NCI-H69 (cell line): ENCODE measurements at places on chromosomes 6 and 20.

GRCh38 chr20:38023181-38024001, 9.9 kb downstream of the TTI1 start:
- no peak for DNase-seq

DNA sequence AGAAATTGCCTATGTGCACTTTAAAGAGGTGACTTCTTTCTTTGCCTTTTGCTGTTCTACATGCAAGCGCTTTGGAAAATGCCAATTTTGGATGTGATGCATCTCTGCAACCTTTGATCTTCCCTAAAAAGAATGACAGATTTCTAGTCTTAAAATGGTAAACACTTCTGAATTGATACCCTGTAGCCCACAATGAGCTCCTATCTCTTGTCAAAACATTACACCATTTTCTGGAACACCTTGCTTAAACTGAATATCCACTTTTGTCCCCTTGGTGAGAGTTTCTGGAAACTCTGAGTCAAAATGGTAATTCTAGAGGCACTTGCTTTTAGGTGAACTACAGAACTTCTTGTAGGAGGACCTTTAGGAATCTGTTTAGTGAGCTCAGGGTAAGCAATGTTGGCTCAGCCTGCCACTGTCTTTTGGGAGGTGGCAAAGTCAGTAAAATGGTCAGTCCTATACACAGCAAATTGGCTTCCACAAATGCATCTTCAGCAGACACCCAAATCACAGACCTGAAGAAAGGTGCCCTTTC, 216.5 kb downstream of the SLC35F1 start:
- DNase-seq: no peak

GRCh38 chr20:60123096-60123495, 164.9 kb downstream of the CDH26 start:
- no peak for DNase-seq

DNA sequence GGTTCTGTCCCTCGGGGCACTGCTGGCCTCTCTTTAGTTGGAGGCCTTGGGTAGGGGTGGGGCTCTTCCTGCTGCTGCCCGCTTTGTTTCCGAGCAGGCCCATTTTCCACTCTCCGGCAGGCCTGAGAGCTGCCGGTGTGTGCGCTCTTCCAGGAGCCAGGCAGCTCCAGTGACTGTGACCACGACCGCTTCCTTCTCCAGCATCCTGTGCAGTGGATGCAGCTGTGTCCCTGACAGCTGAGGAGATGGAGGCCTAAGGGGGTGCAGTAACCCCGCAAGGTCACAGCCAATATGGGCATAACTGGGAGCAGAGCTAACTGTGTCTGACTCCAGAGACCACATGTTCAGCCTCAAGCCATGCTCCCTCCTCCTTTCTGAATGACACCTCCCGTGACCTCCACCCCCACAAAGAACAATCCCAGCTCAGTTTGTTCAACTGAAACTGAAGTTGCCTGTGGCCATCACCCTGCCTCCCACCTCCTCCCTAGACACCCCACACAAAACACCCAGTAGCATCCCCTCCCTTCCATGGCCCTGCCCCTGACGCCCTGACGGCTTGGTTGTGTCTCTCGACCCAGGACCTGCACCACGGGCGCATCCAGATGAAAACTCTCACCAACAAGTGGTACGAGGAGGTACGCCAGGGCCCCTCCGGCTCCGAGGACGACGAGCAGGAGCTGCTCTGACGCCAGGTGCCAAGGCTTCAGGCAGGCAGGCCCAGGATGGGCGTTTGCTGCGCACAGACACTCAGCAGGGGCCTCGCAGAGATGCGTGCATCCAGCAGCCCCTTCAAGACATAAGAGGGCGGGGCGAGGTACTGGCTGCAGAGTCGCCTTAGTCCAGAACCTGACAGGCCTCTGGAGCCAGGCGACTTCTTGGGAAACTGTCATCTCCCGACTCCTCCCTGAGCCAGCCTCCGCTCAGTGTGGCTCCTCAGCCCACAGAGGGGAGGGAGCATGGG, 27.8 kb downstream of the SPATA2 start:
- DNase-seq: no peak

- DNase-seq: no peak
Measured at GRCh38 chr6:109460161-109460829, 4.7 kb upstream of the MICAL1 start.

- no peak for DNase-seq
Measured at GRCh38 chr6:168719901-168720300, 278.9 kb downstream of the SMOC2 start.

- no peak for DNase-seq
Measured at GRCh38 chr20:31863296-31864085, 6.8 kb downstream of the DUSP15 start.

DNA sequence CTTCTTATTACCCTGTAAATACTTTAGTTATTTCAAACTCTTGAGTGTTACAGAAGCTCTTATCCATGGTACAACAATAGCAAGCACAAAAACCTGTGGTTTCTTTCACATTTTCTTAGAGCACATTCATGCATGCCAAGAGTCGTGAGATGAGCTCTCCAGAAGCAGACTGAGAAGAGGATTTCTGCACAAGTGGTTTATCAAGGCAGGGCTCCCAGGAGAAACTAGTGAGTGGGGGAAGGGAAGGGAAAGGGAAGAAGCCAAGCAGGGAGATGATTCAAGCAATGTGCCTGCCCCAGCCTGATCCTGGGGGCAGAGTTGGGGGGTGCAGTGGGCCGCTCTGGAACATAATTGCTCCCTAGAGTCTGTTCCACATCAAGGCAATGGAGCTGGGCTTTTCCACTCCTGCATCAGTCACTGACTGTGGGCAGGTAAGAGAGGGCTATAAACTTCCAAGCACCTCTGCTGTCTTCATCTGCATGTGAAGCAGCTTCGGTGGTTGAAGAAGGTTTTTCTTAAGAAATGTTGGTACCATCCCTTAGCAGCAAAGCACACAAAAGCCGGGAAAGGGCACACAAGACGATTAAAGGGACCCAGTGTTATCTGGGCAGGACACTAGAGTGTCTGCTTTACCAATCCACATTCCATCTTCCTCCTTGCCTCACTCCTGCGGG, 152.1 kb downstream of the PLCB4 start:
- no peak for DNase-seq

DNA sequence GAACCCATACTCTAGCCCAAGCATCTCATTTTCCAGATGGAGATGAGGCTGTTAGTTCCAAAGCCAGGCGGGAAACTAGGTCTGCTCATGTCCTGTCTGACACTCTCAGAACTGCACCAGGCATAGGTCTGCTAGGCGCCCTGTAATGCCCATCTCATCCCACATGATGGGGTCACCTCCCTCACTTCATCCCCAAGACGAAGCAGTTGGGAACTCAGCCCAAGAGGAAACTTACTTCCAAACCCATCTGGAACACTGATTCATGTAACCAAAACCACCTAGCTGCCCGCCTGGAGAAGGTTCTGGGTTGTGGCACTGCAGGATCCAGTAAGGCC, 119.4 kb upstream of the PRND start:
- DNase-seq: no peak

DNA sequence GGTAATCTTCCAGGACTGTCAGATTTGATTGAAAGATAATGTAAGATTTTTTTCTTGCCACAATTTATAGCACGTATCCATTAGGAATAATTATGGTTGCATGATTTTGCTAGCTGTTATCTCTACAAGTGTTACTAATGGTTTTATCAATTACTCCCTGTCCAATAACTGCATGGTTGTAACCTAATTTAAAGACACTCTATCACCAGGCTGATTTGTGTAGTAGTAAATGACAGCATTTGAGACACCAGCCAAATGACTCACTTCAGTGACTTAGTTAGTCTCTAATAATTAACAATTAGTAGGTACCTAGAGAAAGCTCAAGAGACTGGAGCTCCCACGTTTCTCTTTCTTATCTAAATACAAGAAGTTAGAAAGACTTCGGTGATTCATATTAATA, 453.8 kb upstream of the POU3F2 start:
- DNase-seq: no peak

DNA sequence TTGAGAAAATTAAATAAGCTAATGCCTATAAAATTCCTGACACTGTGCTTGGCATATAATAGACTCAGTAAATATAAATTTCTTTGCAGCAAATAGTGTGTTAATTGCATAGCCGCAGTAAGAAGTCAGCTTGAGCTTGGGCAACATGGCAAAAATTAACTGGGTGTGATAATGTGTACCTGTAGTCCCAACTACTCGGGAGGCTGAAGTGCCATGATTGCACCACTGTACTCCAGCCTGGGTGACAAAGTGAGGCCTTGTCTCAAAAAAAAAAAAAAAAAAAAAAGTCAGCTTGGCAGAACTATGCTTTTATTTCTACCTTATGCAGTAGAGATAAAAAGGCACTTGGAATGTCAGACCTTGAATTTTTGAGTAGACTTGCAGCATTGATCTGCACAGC, 121.8 kb downstream of the AKAP7 start:
- DNase-seq: no peak

DNA sequence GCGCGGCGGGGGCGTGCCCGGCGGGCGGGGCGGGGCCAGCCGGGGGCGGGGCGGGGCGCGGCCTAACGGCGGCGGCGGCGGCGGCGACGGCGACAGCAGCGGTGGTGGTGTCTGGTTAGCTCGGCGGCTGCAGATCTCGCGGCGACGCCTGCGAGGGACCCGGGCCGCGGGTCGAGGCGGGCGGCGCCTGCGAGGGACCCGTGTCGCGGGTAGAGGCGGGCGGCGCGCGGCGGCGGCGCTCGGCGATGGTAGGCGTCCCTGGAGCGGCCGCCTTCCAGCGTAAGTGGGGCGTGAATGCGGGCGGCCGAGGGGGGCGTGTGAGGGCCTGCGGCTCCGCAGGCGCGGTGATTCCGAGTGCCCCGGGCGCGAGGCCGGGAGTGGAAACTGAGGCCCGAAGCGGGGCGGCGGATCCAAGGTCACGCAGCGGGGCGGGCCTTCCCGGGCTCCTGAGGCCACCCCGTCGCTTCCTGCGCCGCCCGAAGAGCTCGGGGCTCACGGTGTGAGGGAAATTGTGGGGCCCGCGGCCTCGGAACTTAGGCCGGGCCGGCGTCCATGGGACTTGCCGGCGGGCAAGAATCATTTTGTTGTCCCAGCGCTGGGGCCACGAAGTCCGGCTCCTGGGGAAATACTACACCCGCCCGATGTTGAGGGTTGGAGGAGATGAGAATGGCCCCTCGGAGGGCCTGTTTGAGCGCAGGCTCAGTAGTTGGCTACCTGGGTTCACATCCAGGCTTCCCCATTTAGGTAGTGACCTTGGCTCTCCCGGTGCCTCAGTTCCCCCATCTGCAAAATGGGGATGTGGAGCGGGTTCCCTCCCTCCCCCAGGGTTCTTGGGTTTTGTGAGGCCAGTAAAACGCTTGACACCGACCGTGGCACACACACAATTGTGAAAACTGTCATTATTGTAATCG, at the start of gene CBFA2T2:
TSS of gene CBFA2T2 (plus strand) at position 74 of the 911 bp plus-strand sequence. CDS start at position 246, 172 bp downstream.
- peak; percentile 83 for DNase-seq

DNA sequence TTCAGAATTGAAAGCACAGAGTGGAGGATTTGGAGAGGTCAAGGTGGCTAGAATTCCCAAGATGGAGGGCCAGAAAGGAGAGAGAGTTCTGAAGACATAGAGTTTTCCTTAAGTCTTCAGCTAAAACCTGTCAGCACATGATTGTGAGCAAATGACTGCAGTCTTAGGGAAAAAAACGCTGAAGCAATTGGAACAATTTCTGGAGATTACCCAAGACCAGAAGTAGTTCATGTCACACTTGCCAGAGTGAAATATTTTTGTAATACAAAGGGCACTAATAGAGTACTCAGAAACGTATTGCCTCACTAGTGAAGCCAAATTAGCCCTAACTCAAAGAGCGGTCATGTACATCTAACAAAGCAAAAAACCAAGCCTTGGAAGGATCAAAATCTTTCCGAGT, 541.3 kb upstream of the MARCKS start:
- no peak for DNase-seq

- no peak for DNase-seq
Measured at GRCh38 chr20:32903666-32904175, 45.0 kb downstream of the EFCAB8 start.

- DNase-seq: no peak
Measured at GRCh38 chr6:106569428-106569827, 59.9 kb downstream of the RTN4IP1 start.

DNA sequence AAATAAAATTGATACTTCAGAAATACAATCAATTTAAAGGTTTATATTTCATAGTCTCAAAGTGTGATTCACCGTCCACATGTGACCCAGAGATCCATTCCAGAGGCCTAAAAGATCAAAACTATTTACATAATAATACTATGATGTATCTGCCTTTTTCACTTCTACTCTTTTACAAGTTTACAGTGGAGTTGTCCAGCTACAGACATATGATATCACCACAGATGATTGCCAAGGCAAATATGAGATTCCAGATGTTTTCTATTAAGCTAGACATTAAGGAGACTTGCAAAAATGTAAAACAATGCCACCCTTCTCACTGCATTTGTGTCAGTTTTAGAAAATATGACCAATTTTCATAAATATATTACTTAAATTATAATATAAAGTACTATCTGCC, 443.7 kb downstream of the GJA1 start:
- DNase-seq: no peak

DNA sequence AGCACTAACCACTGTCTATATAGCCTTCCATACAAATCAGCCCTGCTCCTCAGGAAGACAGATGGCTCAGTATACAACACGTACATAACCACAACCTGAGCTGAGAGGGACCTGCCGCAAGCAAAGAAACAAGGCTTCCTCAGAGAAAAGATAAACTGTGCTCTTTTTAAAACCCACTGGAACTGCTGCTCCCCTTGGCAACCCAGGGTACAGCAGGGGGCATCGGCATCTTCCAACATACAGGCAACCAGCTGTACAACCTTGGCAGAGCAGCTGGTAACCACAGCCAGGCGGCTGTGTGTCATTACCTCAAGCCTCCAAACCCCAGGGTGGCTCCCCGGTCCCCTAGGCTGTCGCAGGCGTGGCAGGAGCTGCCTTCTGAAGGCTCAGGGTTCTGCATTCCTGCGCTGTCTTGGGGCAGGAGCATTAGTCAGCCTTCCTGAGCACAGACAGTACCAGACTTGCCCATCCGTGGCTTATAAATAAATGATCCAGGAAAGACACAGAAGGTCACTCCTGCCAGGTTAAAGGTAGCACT, 249.5 kb downstream of the ADGRG6 start:
- DNase-seq: peak; percentile 51

DNA sequence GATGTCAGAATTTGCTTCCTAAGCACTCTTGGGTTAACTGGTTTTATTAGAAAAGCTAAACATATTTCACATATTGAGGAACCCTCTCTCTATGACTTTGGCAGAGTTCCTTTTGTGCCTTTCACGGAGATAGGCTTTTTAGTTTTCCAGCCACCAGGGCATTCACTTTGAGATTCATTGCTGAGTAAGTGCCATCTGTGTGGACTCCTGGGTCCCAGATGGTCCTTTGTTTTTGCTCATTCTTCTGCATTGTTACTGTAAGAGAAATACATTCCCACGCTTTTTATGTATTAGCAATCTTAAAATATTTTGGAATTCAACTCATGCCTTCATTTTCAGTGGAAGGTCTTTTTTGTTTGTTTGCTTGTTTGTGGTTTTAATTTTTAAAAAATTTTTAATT, 76.3 kb upstream of the PHACTR2 start:
- peak; percentile 76 for DNase-seq

- peak; percentile 87 for DNase-seq
Measured at GRCh38 chr20:48933017-48933766, 11.7 kb downstream of the ARFGEF2 start.

GRCh38 chr20:6888736-6889395, 121.4 kb downstream of the BMP2 start:
- no peak for DNase-seq
